Thyroid gland (tissue), 4 donors: ENCODE measurements at places on chromosomes 13 and 19. TPM values are rescaled to one million over a fixed set of nuclear protein-coding genes. Genes with fewer than 3 reads are reported as not detected.
A peak's percentile ranks its signal among the peaks of the same experiment; 100 is the strongest.

Gene TSSK6
- 3.1 TPM for total RNA-seq

Gene LGALS7B
- not detected for total RNA-seq

Gene MBD3L2
- total RNA-seq: not detected

DNA sequence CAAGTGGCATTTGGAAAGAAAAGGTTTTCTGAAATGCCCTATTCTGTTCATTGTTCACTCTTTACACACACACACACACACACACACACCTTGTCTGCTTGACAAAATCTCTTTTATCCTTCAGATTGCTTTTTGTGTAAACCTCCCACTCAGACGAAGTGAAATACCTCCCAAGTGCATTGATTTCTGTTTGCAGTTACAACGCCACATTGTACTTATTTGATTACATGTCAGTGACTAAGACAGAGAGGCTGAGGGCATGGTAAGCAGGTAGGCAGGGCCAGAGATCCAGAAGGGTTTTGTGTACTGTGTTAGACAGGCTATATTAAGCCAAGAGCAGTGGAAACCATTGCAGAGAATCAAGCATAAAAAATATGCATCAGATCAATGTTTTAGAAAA is 561.8 kb downstream of the GPC6 start:
- no peaks in the 10 kb centered on the region for H3K4me1 ChIP-seq
- no peak for DNase-seq
- H3K27ac ChIP-seq: no peak overlapping the region
- H3K4me3 ChIP-seq: no peak overlapping the region
- no peaks in the 10 kb centered on the region for H3K27me3 ChIP-seq

DNA sequence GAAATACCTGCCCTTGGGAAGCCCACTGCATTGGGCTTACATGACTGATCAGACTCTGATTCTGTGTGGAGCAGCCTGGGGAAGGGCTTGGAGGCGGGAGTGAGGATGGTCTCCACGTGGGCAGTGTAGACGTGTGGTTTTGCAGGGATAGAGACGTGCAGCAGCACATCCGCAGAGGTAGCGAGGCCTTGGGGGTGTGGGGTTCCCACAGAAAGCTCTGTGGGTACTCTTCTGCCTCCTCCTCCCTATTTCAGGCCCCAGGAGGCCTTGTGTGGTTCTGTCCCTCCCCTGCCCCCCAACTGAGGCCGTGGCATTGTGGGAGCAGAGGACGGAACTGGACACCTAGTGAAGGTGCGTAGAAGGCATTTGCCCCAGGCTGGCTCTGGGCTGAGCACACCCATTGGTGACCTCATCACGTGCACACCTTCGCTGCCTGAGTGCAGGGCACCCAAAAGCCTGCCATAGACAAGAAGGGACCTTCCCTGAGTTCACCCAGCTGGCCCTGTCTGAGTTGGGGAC is 28.9 kb downstream of the PPP1R37 start:
- peaks cover 65% of the 10 kb centered on the region for H3K4me1 ChIP-seq
- H3K4me3 ChIP-seq: no peak overlapping the region
- H3K27ac ChIP-seq: no peak overlapping the region
- no peak for DNase-seq
- H3K27me3 ChIP-seq: no peaks in the 10 kb centered on the region

- no peak for DNase-seq
- no peak overlapping the region for H3K4me3 ChIP-seq
- peaks cover 15% of the 10 kb centered on the region for H3K4me1 ChIP-seq
- H3K27ac ChIP-seq: peak overlapping the region; percentile 74
- no peaks in the 10 kb centered on the region for H3K27me3 ChIP-seq
- no peaks in the 10 kb centered on the region for H3K36me3 ChIP-seq
Observed at GRCh38 chr13:24167666-24168391, 7.3 kb downstream of the SPATA13 start.
